Aorta (tissue), 5 donors: ENCODE measurements at places on chromosomes 6 and 20.

DNA sequence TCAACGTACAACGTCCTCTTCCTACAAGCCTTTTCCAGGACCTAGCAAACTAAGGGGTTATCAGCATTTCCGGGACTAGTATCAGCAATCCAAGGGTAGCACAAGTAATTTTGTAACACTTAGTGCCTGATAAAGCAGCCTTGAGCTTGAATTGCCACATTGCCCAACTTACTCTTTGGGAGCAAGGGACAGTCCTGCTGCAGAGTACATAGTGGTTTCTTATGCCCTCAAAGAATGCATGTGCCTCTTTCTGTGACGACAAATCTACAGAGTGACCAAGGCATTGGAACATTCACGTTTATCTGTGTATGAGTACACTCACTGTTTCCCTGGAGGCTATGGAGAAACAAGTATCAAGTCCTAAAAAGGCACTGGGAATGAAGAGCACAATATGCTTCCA, 3.2 kb upstream of the ID4 start:
- H3K27ac ChIP-seq = no peak overlapping the region
- no peaks in the 10 kb centered on the region for H3K27me3 ChIP-seq
- H3K4me3 ChIP-seq = no peak overlapping the region
- H3K36me3 ChIP-seq = no peaks in the 10 kb centered on the region

DNA sequence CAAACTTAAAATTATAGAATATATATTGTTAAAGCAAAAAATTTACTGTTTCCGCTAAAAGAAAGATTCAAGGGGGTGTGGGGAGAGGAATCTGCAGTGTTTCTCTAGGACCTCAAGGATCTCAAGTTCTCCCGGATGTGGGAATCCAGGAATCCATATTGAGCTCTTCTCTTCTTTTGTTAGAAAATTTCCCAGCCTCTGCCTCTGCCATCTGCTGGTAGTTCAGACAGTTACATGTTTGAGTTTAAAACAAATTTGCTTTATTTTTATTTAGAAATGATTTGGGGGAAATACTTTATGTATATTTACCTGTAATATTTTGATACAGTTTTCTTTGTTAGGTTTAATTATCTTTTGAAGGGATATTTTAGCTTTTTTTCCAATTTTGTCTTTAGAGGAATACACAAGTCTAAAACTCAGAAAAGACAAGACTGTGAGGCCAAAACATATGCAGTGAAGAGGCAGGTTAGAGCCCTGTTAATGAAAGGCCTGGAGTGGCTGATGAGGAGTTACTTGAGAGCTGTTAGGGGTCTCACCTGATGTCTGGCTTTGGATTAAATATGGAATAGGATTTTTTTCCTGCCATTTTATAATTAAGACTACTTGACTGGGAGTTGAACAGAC, 268.8 kb downstream of the ARID1B start:
- H3K4me3 ChIP-seq = no peak overlapping the region
- no peaks in the 10 kb centered on the region for H3K36me3 ChIP-seq
- H3K27me3 ChIP-seq = no peaks in the 10 kb centered on the region
- H3K27ac ChIP-seq = no peak overlapping the region

DNA sequence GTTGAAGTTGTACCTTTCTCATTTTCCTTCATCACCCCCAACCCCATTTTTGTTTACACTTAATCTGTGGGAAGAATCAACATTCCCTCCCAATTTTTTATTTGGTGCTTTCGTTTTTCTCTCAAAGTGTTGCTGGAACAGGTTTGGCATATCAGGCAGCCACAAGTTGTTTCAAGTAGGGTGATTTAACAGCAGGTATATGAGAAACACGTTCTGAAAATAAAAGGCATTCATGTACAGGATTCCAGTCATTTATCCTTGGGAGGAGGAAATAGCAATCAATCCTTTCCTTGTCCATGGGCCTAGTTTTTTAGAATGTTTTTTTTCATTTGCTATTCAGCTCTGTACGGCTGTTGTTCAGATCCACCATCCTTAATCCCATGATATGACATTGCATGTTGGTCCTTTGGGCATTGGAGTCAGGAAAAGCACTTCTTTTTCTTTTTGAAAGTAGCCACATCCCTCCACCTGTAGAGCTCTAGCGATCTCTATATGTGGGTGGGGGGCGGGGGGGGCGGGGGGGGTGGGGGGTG, 120.2 kb downstream of the JARID2 start:
- H3K36me3 ChIP-seq = no peaks in the 10 kb centered on the region
- H3K4me3 ChIP-seq = no peak overlapping the region
- no peaks in the 10 kb centered on the region for H3K4me1 ChIP-seq
- no peaks in the 10 kb centered on the region for H3K27me3 ChIP-seq
- H3K27ac ChIP-seq = no peak overlapping the region
- DNase-seq = no peak

GRCh38 chr6:158808941-158809678, 10.1 kb downstream of the EZR start:
- H3K36me3 ChIP-seq = no peaks in the 10 kb centered on the region
- no peaks in the 10 kb centered on the region for H3K27me3 ChIP-seq
- no peaks in the 10 kb centered on the region for H3K4me1 ChIP-seq
- DNase-seq = no peak
- no peak overlapping the region for H3K4me3 ChIP-seq

DNA sequence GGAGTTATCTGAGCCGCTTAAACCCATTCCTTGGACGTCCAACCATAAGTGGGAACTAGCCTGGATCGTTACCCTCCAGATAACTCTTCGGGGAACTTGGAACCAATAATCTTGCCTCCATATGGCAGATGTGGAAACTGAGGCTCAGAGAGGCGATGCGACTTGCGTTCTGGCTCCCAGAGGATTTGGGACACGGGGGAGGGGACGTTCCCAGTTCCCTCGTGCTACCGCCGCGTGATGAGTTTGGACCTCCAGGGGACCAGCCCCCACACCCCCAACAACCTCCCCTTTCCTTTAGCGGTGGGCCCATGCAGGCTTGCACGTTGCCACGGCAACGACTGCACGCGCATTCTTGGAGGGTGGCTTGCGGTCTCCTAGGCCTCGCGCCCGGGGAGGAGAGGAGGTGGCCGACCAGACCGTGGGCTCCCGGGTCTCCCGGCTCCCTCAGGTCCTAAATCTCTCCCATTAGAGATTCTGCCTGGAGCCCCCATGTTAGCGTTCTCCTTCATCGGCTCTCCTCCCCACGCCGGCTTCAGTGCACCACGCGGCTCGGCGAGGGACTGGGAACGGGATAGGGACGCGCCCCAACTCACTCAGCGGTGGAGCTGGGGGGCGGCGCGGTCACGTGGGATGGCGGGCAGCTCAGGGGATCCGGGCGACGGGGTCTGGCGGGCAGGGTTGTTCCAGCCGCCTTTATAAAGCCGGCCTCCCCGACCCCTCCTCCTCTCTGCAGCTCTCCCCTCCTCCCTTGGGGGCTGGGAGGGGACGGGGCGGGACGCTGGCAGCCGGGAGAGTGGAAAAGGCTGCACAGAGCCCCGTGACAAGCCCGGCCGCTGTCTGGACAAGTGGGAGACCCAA, at the start of gene PLTP:
TSS of gene PLTP (minus strand) at position 670 of the 858 bp plus-strand sequence. CDS start 703 bp downstream, outside the sequence.
- H3K4me3 ChIP-seq = peak within 1 kb of the TSS; percentile 15
- no peaks in the 10 kb centered on the region for H3K27me3 ChIP-seq
- H3K36me3 ChIP-seq = no peaks in the 10 kb centered on the region
- H3K4me1 ChIP-seq = no peaks in the 10 kb centered on the region

DNA sequence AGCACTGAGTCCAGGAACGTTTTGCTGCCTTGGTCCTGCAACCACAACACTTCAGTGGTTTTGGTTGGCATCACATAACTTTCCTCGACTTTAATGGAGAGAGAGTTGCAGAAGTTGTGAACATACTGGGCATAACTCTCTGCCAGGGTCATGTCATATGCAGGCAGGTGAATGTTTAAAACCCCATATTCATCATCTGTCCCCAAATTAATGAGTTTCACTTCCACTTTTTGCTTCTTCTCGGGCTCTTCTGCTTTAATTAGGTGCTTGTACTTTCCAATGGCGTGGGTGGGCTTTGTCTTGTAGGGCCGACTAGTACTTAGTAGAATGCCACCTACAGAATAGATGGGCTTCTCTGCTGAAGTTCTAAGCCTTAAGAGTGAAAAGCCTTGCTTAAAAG, 45.2 kb upstream of the TFAP2A start:
- H3K4me1 ChIP-seq = no peaks in the 10 kb centered on the region
- no peaks in the 10 kb centered on the region for H3K36me3 ChIP-seq
- no peak overlapping the region for H3K4me3 ChIP-seq
- H3K27ac ChIP-seq = no peak overlapping the region
- H3K27me3 ChIP-seq = no peaks in the 10 kb centered on the region

- H3K36me3 ChIP-seq = peaks cover 3% of the 10 kb centered on the region
- H3K27ac ChIP-seq = peak overlapping the region; percentile 0
- DNase-seq = no peak
- no peak overlapping the region for H3K4me3 ChIP-seq
- H3K27me3 ChIP-seq = no peaks in the 10 kb centered on the region
Measured at GRCh38 chr20:31691646-31692275, 30.9 kb downstream of the BCL2L1 start.

- H3K27me3 ChIP-seq = no peaks in the 10 kb centered on the region
- no peaks in the 10 kb centered on the region for H3K4me1 ChIP-seq
- no peaks in the 10 kb centered on the region for H3K36me3 ChIP-seq
- no peak for DNase-seq
Measured at GRCh38 chr6:118645395-118645794, 6.0 kb downstream of the CEP85L start.

GRCh38 chr6:42315991-42316970, 98.6 kb upstream of the MRPS10 start:
- H3K4me1 ChIP-seq = no peaks in the 10 kb centered on the region
- no peak overlapping the region for H3K4me3 ChIP-seq
- peak overlapping the region; percentile 52 for H3K27ac ChIP-seq
- DNase-seq = peak; percentile 77
- no peaks in the 10 kb centered on the region for H3K27me3 ChIP-seq

- no peaks in the 10 kb centered on the region for H3K36me3 ChIP-seq
- H3K4me3 ChIP-seq = no peak overlapping the region
- no peak for DNase-seq
- H3K27me3 ChIP-seq = no peaks in the 10 kb centered on the region
- H3K27ac ChIP-seq = no peak overlapping the region
Measured at GRCh38 chr6:124941259-124941658, 21.0 kb upstream of the RNF217 start.

- no peaks in the 10 kb centered on the region for H3K4me1 ChIP-seq
- no peak overlapping the region for H3K27ac ChIP-seq
- no peaks in the 10 kb centered on the region for H3K27me3 ChIP-seq
- no peak for DNase-seq
- H3K4me3 ChIP-seq = no peak overlapping the region
- H3K36me3 ChIP-seq = no peaks in the 10 kb centered on the region
Measured at GRCh38 chr20:49786668-49787370, 25.8 kb upstream of the SLC9A8 start.

GRCh38 chr20:58268936-58269619, 40.4 kb upstream of the RAB22A start:
- no peaks in the 10 kb centered on the region for H3K4me1 ChIP-seq
- no peak for DNase-seq
- peaks cover 9% of the 10 kb centered on the region for H3K36me3 ChIP-seq
- no peak overlapping the region for H3K4me3 ChIP-seq

DNA sequence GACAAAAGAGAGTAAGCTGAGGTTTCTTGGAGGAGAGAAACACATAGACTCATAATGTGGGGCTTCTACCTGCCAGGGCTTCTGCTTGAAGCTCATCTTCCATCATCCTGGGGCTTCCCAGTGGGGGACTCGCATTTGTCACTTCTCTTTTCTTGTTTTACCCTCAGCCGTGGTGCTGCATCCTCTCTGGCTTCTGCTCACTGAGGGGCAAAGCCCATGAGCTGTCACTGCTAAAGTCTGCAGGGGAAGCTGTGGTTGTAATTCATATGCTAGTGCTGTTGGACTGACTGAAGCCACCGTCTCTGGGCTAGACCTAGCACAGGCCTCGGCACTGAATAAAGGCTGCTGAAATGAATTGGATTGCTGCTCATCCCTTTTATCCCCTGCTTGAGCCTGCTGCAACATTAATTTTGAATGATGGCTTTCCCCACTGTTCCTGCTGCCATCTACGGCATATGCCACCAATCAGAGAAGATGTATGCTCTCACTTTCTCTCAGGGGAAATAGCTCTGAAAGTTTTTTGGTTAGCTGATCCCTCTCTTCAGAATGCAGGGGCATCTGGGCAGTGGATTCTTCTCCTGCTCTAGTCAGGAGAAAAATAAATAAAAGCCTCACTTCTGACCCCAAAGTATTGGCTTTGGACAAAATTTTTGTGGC, 568.4 kb upstream of the MAP3K7 start:
- no peak overlapping the region for H3K4me3 ChIP-seq
- H3K4me1 ChIP-seq = no peaks in the 10 kb centered on the region
- no peaks in the 10 kb centered on the region for H3K36me3 ChIP-seq
- H3K27me3 ChIP-seq = no peaks in the 10 kb centered on the region
- no peak overlapping the region for H3K27ac ChIP-seq

- H3K4me1 ChIP-seq = no peaks in the 10 kb centered on the region
- no peak for DNase-seq
- H3K4me3 ChIP-seq = no peak overlapping the region
- H3K27me3 ChIP-seq = no peaks in the 10 kb centered on the region
- H3K36me3 ChIP-seq = peaks cover 13% of the 10 kb centered on the region
Measured at GRCh38 chr6:56616967-56617366, 25.7 kb downstream of the DST start.

DNA sequence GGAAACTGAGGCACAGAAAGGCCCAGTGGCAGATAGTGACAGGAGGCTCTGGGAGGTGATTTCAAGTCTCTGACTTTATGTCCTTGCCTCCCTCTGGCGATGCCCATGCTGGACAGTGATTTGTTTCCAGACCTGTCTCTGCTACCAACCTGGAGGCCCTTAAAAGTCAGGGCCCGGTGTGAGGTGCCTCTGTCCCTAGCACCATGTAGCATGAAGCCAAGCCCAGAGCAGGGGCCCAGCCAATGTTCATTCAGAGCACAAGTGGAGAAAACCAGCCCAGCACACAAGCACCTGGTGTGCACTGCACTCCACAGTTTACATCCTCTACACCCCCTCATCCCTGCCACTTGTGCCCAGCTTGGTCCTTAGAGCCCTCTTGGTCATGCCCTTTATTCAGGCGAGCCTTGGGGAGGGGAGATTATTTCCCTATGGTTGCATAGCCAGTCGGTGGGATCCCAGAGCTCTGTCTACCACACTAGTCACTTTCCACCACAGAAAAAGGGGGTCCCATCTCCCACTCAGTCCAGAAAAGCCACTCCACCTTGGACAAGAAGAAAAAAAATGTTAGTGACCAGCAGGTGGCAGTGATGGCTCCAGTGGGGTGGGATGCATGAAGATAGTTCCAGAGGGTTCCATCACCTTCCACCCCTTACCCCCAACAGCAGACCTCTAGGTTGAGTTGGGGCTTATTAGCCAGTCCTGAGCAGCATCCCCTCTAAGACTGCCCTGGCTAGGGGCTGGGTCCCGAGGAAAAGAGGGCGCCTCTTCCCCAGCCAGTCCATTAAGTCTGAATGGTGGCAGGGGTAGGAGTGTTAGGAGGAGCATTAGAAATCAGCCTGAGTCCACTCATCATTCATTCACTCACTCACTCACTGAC, 30.9 kb downstream of the KIAA1755 start:
- H3K4me3 ChIP-seq = no peak overlapping the region
- no peaks in the 10 kb centered on the region for H3K36me3 ChIP-seq
- DNase-seq = no peak
- H3K4me1 ChIP-seq = no peaks in the 10 kb centered on the region
- H3K27ac ChIP-seq = no peak overlapping the region

- H3K4me3 ChIP-seq = no peak overlapping the region
Measured at GRCh38 chr20:22684072-22684762, 99.8 kb upstream of the FOXA2 start.
